ENCODE measurements at places on chromosomes 2 and 18. TPM values are rescaled to one million over a fixed set of nuclear protein-coding genes. Genes with fewer than 3 reads are reported as not detected.

The TEX44 gene
- not detected for total RNA-seq

DNA sequence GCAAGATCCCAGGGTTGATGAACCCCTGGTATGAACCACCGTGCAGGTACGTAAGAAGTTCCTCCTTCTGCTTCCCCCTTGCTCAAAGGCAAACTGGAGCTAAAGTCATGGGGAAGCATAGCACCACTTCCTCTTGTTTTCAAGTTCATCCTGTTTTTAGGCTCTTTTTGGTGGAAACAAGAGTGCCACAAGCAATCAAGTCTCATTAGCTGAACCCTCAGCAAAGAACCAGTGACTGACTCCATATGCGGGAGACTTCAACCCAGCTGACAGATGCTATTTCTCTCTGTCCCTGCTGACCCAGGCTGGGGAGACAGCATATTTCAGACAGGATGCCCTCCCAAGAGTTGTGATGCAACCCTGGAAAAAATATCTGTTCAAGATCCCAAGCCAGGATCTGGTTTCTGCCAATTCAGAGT lies 47.7 kb downstream of the BCL2 start:
- no peak for DNase-seq

DNA sequence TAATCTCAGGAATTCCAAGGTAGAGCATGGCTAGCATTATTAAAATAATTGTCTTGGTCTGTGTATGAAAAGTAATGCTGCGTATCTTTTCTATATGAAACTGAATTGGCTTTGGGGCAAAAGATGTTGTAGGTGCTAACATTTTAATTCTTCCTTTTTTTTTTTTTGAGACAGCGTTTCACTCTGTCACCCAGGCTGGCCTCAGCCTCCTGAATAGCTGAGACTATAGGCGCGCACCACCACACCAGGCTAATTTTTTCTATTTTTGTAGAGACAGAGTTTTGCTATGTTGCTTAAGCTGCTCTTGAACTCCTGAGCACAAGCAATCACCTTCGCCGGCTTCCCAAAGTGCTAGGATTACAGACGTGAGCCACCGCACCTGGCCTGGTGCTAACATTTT lies 172.6 kb upstream of the STON1 start:
- DNase-seq = no peak

The CXCR4 gene
- 56.4 TPM for total RNA-seq

The SCN1A gene
- total RNA-seq = not detected
